ENCODE measurements at places on chromosomes 2 and 18.

DNA sequence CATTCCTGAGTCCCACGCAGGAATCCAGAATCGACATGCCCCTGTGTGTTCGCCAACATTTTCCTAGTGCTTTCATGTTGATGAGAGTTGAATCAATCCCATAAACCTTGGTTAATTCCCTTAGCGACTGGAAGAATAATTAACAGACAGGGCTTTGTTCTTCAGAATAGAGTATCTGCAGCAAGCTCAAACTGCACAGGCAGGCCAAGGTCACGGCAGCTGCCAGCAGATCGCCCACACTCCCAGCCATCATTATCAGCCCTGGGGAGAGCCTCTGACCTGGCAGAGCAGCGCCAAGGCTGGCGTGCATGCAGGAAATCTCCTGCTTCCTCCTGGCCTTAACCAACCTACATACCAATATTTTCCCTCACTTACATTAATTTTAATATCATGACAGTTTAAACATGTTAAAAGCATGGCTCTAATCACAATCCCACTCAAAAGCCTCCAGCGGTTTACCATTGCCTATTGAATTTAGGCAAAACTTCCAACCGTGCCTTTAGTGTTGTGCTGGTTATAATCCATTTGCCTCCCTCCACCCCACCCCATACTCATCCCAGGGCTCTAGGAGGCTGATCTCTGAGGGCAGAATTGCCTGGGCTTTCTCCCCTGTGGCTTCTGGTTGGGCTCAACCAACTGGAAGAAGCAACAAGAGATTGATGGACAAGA, 46.8 kb upstream of the NCK2 start:
- no peak for DNase-seq

GRCh38 chr2:74573747-74574562, 19.4 kb downstream of the DOK1 start:
- no peak for DNase-seq

DNA sequence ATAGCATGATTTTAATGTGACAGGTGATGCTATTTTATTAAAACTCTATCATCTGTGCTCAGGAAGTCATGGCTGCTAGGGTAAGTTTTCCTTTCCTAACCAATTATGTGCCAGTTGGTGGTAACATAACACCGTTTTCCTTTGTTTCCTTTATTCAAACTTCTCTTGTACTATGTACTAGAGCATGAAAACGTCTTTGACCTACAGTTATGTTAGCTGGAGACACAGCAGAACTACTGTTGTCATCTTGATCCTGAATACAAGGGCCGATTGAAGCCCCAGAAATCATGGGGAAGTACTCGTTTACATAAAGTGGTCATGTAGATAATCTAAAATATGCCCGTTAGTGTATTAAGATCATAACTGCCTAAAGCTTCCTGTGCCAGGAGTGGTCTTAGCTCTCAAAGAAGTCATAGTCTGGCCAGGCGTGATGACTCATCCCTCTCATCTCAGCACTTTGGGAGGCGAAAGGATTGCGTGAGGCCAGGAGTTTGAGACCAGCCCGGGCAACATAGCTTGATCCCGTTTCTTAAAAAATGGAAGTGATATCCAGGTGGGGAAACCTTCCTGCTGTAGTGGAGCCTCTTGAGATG, 20.5 kb downstream of the NEDD4L start:
- no peak for DNase-seq

- no peak for DNase-seq
Measured at GRCh38 chr2:29763371-29763770, 158.0 kb downstream of the ALK start.

DNA sequence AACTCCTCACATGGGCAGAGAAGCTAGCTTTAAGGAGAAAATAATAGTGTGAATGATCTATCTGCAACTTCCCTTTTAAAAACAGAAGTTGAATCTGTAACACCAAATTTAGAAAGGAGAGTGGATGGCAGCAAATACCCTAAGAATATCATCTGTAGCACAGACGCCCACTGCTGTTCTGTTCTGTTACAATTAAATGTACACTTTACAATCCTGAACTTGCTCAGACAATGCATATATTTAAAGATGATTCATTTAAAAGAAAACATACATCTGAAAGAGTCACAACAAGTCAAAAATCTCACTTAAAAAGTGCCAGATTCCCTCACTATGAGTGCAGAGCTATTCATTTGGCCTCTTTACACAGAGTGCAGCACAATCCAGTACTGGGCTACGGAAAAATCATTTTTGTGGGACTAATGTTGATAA, 8.0 kb upstream of the SERTAD2 start:
- DNase-seq = no peak

DNA sequence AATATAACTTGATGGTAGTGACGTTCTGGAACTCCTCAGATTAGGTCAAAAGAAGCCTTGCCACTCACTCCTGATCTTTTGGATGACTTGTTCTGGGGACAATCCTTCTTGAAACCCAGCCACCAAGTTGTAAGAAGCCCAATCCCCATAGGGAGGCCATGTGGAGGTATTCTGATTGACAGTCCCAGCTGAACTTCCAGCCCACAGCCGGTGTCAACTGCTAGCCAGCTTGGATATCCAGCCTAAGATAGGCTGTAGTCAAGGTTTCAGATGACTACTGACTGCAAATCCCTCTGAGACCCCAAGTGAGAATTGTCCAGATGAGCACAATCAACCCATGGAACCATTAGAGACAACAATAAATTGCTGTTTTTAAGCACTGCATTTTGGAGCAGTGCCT, 31.4 kb downstream of the EIF2AK2 start:
- no peak for DNase-seq

DNA sequence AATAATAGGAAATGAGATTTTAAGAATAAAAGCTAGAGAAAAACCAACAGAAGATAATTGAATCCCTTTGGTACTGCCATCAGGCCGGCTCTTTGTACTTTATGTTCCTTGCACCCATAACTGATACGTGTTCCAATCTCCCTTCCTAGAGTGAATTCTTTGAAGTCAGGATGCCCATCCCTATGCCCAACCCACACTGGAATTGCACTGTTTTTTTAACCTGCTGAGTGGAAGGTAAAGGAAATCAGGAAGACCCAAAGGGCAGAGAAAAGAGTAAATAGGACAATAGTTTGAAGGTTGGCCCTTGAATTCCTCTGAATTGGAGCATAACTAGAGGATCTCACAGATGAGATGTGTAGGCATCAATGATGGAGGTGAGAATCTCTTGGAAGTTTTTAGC, 4.4 kb upstream of the ATG16L1 start:
- no peak for DNase-seq
